ENCODE measurements at places on chromosomes 5 and 9. TPM values are rescaled to one million over a fixed set of nuclear protein-coding genes. Genes with fewer than 3 reads are reported as not detected.

PCAT7 gene
- total RNA-seq, result not detected

RMRP gene
- total RNA-seq, result 5,543 TPM

ANKRD31 gene
- not detected for total RNA-seq

FER gene
- 38.1 TPM for total RNA-seq

ARL10 gene
- 14.8 TPM for total RNA-seq

IL4 gene
- total RNA-seq, result not detected

CYLC2 gene
- not detected for total RNA-seq

LCN15 gene
- not detected for total RNA-seq

NR5A1 gene
- not detected for total RNA-seq

CDC20B gene
- total RNA-seq, result not detected

SLC22A5 gene
- total RNA-seq, result 24.9 TPM

DNA sequence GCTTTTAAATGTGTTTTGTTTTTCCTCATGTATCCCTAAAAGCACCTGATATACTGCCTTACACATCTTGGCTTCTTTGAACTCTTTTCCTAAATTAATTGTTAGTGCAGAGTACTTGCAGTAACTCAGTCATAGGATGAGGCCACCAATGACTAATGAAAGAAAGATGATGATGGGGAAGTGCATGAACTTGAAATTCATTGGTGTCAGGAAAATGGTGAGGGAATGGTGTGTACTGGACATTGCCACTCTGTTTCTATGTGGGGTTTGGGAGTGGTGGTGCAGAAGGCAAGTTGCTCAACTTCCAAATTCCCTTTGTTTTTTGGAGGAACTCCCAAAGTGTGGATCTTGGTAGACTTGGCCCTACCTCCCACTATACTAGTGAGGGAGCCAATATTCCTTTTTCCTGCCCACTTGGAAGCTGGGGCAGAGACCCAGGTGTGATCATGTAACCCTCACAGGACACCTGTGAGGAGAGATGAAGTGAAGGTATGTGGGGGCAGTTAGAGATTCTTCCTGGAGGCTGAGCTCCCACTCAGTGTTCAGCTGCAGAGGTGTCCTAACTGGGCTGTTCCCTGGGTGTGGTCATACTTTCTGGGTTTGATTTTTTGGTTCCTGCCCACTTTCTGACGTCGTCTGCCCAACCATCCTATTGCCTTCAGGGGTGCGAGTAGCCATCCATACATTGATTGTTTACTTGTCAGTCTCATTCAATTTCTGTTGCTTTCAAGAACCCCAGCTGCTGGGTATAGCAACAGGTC, 298.5 kb downstream of the MAST4 start:
- no peak for DNase-seq
- no peak overlapping the region for H3K4me3 ChIP-seq
- H3K4me1 ChIP-seq, result no peaks in the 10 kb centered on the region
- no peaks in the 10 kb centered on the region for H3K36me3 ChIP-seq

GRCh38 chr9:36144309-36145232, 8.0 kb downstream of the GLIPR2 start:
- no peak overlapping the region for H3K27ac ChIP-seq
- H3K27me3 ChIP-seq, result no peaks in the 10 kb centered on the region
- no peaks in the 10 kb centered on the region for H3K36me3 ChIP-seq
- H3K4me3 ChIP-seq, result no peak overlapping the region
- DNase-seq, result no peak

- H3K27me3 ChIP-seq, result no peaks in the 10 kb centered on the region
- peaks cover 47% of the 10 kb centered on the region for H3K36me3 ChIP-seq
- H3K4me3 ChIP-seq, result no peak overlapping the region
- H3K4me1 ChIP-seq, result no peaks in the 10 kb centered on the region
- no peak for DNase-seq
- H3K27ac ChIP-seq, result no peak overlapping the region
These were observed 43.9 kb downstream of the PRRT1B start for GRCh38 chr9:131589124-131589711.

- H3K36me3 ChIP-seq, result no peaks in the 10 kb centered on the region
- H3K4me1 ChIP-seq, result peaks cover 7% of the 10 kb centered on the region
- H3K4me3 ChIP-seq, result no peak overlapping the region
- no peaks in the 10 kb centered on the region for H3K27me3 ChIP-seq
- no peak for DNase-seq
These were observed 860.8 kb downstream of the PTPRD start for GRCh38 chr9:9751996-9752395.

- H3K4me3 ChIP-seq, result no peak overlapping the region
- no peak for DNase-seq
These were observed 238.3 kb downstream of the NPR3 start for GRCh38 chr5:32949286-32949970.

DNA sequence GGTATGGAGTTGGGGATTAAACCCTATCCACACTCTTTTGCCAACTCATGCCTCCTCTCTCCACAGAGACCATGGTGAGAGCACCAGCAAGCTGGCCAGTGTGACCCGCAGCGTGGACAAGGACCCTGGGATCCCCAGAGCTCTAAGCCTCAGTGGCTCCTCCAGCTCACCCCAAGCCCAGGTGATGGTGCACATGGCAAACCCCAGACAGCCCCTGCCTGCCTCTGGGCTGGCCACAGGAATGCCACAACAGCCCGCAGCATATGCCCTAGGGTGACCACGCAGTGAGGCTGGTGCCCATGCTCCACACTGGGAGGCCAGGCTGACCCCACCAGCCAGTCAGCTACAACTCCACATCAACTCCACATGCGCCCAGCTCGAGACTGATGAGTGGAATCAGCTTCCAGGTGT, 11.5 kb upstream of the CARD19 start:
- H3K27me3 ChIP-seq, result no peaks in the 10 kb centered on the region
- H3K4me1 ChIP-seq, result no peaks in the 10 kb centered on the region
- DNase-seq, result no peak
- no peak overlapping the region for H3K27ac ChIP-seq
- H3K36me3 ChIP-seq, result no peaks in the 10 kb centered on the region

- no peaks in the 10 kb centered on the region for H3K36me3 ChIP-seq
- H3K4me3 ChIP-seq, result no peak overlapping the region
These were observed 194.4 kb upstream of the PPP1R2B start for GRCh38 chr5:156655732-156656131.

GRCh38 chr5:146051678-146052077, 53.7 kb downstream of the PLAC8L1 start:
- H3K4me3 ChIP-seq, result no peak overlapping the region
- H3K27ac ChIP-seq, result no peak overlapping the region
- no peaks in the 10 kb centered on the region for H3K4me1 ChIP-seq
- H3K27me3 ChIP-seq, result no peaks in the 10 kb centered on the region
- no peak for DNase-seq
- H3K36me3 ChIP-seq, result peaks cover 9% of the 10 kb centered on the region

DNA sequence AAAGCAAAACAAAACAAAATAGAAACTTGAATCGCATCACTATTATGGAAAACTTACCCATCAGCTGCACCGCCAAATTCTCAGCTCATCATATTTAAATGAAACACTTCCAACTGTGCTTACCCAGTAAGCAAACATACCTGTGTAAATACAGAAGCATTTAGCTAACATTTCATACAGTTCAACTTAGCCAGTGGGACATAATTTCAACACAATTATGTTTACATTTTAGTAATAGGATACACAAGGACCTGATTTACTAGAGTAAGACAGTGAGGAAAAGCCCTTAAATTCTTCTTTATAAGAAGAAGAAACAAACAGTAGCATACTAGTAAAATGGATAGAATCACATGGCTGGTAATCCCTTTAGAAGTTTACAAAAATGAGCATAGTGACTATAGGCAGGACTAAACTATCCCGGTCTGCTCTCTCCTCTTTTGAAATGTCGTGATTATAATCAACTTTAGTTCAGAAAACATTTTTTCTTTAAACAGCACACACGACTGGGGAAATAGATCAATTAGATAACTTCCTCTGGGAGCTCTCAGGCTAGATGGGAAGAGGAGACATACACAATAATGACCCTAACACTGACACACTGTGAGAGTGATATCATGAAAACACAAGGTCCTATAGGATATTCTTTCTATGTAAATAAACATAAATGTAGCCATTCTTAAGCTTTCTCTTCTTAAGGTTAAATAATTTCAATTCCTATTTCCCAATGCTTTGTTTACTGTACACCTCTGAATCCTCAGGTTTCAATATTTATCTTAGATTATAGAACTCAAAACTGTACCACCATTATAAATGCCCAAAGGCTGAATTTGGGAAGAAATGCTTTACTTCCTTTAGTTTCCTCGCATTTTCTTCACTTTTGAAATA, 15.9 kb upstream of the CDC20B start:
- no peaks in the 10 kb centered on the region for H3K4me1 ChIP-seq
- DNase-seq, result no peak
- H3K4me3 ChIP-seq, result no peak overlapping the region
- H3K36me3 ChIP-seq, result no peaks in the 10 kb centered on the region
- H3K27me3 ChIP-seq, result peaks cover 15% of the 10 kb centered on the region

DNA sequence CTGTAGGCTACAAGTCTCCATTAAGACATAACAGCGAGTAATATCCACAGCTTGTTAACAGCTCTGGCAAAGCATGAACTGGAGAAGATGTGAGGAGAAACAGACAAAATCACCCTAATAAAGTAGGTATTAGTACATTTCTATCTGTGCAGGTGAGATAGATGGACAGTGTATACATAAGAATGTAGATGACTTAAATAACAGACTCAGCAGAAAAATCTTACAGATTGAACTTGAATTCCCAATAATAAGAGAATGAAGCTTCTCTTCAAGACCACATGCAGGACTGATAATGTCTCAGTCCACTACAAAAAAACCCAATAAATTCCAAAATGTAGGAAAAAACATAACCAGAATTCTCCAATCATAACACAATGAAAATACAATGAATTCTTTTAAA, 153.0 kb downstream of the IRX2 start:
- no peaks in the 10 kb centered on the region for H3K27me3 ChIP-seq
- H3K4me1 ChIP-seq, result no peaks in the 10 kb centered on the region
- H3K36me3 ChIP-seq, result no peaks in the 10 kb centered on the region
- no peak for DNase-seq

- no peak overlapping the region for H3K27ac ChIP-seq
- H3K27me3 ChIP-seq, result no peaks in the 10 kb centered on the region
- peaks cover 21% of the 10 kb centered on the region for H3K4me1 ChIP-seq
- H3K4me3 ChIP-seq, result no peak overlapping the region
- H3K36me3 ChIP-seq, result no peaks in the 10 kb centered on the region
These were observed 235.2 kb upstream of the ELL2 start for GRCh38 chr5:96196890-96197289.

GRCh38 chr5:54388409-54388808, 67.1 kb upstream of the HSPB3 start:
- H3K4me3 ChIP-seq, result no peak overlapping the region
- H3K27ac ChIP-seq, result peak overlapping the region; percentile 33
- DNase-seq, result no peak
- peaks cover 18% of the 10 kb centered on the region for H3K4me1 ChIP-seq

GRCh38 chr9:119917175-119917574, 547.9 kb upstream of the BRINP1 start:
- H3K4me1 ChIP-seq, result no peaks in the 10 kb centered on the region
- no peak overlapping the region for H3K4me3 ChIP-seq
- DNase-seq, result no peak
- no peak overlapping the region for H3K27ac ChIP-seq
- H3K27me3 ChIP-seq, result no peaks in the 10 kb centered on the region

DNA sequence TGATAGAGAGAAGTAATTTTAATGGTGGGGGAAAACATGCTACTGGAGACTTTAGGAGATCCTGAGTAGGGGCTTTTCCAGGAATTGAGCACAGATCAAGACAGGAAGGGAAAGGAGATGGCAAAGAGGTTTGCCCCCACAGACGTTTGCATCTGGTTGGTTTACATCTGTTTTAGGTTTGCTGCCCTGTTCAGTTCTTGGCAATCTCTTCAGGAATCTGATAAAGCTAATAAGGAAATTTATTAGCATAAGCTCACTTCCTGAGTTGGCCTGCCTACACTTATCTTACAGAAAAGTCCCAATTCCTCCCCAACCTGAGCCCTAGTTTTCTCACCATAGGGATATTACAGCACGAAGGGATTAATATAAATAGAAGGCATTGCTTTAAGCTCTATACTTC, 3.4 kb upstream of the CFAP95 start:
- H3K36me3 ChIP-seq, result no peaks in the 10 kb centered on the region
- H3K4me1 ChIP-seq, result peaks cover 3% of the 10 kb centered on the region
- H3K4me3 ChIP-seq, result no peak overlapping the region
- no peak for DNase-seq
- H3K27ac ChIP-seq, result no peak overlapping the region

DNA sequence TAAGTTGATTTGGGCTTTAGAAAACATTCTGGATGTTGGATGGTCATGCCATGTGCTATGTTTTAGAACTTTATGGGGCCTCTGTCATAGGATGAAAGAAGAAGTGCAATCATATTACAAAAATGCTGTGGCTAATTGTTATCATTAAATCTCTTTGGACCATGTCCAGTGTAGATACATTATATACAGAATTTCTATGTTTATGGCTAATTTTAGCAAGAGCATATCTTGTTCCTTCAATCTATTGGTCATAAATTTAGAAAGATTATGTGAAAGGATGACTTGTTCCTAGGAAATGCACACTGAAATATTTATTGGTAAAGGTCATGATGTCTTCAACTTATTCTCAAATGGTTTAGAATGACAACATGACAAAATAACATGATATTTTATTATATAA, 42.4 kb upstream of the ELL2 start:
- no peak overlapping the region for H3K27ac ChIP-seq
- H3K27me3 ChIP-seq, result no peaks in the 10 kb centered on the region
- H3K4me3 ChIP-seq, result no peak overlapping the region

- H3K27ac ChIP-seq, result no peak overlapping the region
- no peaks in the 10 kb centered on the region for H3K27me3 ChIP-seq
- no peaks in the 10 kb centered on the region for H3K36me3 ChIP-seq
- no peak overlapping the region for H3K4me3 ChIP-seq
- no peak for DNase-seq
These were observed 96.1 kb downstream of the ADAMTSL1 start for GRCh38 chr9:18569941-18570630.

DNA sequence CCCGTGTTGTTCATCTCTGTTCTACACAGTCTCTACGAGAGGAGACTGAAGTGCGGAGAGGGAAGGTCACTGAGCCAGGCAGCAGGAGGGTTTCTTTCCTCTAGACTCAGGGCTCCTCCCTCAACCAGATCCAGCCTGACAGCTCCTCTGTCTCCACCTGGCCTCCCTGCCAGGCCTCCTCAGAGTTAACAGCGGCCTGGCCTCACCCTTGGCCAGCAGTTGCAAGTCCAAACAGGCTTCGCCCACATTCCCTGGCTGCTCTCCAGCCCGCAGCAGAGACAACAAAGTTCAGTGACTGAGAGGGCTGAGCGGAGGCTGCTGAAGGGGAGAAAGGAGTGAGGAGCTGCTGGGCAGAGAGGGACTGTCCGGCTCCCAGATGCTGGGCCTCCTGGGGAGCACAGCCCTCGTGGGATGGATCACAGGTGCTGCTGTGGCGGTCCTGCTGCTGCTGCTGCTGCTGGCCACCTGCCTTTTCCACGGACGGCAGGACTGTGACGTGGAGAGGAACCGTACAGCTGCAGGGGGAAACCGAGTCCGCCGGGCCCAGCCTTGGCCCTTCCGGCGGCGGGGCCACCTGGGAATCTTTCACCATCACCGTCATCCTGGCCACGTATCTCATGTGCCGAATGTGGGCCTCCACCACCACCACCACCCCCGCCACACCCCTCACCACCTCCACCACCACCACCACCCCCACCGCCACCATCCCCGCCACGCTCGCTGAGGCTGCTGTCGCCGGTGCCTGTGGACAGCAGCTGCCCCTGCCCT, at the start of gene HRCT1:
Gene HRCT1, plus strand, starts transcription at position 291 of the 768 bp plus-strand sequence. Its CDS starts 86 bp downstream, at position 377.
- no peaks in the 10 kb centered on the region for H3K36me3 ChIP-seq
- peak; percentile 81 for DNase-seq
- peak within 1 kb of the TSS; percentile 100 for H3K27ac ChIP-seq

GRCh38 chr9:120692901-120693699, 21.2 kb downstream of the MEGF9 start:
- DNase-seq, result no peak
- no peak overlapping the region for H3K4me3 ChIP-seq
- H3K27me3 ChIP-seq, result no peaks in the 10 kb centered on the region
- no peak overlapping the region for H3K27ac ChIP-seq
